ENCODE measurements at places on chromosomes 1 and 21.

DNA sequence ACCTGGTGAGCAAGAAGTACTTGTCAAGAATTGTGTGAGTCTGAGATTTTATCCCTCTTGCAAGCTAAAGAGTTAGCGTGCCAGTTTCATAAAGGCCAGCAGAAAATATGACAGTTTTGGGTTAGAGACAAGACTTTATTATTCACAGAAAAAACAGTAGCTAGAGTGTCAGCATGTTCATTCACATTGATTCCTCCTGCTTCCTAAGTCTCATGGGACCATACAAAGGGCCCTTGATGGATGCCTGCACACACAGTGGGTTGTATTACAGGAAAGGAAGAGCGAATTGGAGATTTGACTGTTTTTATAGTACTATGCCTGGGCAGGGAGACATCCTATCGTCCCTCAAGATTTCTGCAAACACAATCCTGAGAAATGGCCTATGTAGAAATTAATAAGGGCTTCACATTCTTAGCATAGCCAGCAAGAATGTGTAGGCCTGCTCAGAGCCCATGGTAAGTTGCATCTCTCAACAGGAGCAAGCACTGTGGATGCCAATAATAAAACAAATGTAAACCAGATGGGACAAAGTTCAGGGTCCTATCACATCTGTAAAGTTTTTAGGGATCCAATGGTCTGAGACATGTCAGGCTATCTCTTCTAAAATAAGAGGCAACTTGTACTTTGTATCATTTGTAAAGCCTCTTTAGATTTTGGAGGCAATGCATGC lies 4.0 kb upstream of the ASPM start:
- no peak for ATAC-seq

DNA sequence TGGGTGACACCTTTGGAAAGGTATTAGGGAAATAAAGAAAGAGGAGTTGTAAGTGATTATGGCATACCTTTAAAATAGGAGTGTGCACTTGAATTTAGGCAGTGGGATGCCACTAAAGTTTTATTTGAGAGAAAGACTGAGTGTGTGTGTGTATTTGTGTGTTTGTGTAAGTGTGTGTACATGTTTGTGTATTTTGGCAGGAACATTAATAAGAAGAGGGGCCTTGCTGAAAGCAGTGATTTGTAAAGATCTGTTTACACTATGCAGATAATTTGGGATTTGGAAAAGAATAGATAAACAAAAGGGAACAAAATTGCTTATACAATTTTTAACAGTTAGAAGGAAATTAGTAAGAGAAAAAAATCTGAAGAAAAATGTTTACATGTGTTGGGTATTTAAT lies 120.8 kb downstream of the GPR52 start:
- no peak for ATAC-seq

DNA sequence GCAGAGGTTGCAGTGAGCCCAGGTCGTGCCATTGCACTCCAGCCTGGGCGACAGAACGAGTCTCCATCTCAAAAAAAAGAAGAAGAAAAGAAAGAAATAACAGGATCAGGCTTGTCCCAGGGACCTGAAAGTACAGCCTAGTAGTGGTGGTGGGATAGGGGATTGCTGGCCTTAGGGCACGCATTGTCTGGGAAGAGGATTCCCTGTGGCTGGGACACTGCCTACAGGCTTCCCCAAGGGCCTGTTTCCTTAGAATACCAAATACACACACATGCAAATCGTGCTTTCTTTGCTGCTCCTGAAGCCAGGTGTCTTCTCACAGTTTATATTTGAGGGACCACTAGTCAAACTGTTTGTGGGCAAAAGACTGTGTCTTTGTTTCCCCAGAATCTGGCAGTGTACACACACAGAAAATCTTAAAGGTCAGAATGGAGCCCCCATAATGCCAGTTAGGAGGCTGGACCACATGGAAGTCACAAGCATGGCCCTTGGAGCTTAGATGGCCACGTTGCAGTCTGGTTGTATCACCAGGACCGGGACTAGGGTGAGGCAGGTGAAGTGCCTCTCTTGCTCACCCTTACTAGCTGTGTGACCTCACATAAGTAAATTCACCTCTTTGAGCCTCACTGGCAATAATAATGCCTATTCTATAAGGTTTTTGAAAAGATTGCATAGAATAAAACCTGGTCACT lies 12.7 kb upstream of the ASAP3 start:
- ATAC-seq: peak; percentile 7

GRCh38 chr1:29264773-29265389 lies 28.6 kb downstream of the PTPRU start:
- ATAC-seq: no peak

DNA sequence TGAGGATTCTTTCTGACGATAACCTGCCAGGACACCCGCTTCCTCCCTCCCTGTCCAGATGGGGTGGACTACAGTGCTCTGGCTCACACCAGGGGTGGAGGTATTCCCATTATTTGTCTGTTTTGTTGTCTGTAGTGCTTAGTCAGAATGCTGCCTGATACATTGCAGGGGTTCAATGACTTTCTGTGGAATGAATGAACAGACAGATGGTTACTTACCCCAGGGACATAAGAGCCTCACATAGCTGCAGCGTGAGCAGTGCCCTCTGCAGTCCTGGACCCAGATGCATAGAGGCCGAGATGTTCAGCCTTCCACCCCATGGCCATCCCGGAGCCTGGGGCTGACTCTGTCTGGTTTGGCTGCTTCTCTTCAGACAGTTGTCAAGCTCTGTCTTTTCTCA lies 13.0 kb upstream of the F3 start:
- no peak for ATAC-seq

GRCh38 chr1:101945884-101946283 lies 50.8 kb downstream of the OLFM3 start:
- ATAC-seq: no peak

DNA sequence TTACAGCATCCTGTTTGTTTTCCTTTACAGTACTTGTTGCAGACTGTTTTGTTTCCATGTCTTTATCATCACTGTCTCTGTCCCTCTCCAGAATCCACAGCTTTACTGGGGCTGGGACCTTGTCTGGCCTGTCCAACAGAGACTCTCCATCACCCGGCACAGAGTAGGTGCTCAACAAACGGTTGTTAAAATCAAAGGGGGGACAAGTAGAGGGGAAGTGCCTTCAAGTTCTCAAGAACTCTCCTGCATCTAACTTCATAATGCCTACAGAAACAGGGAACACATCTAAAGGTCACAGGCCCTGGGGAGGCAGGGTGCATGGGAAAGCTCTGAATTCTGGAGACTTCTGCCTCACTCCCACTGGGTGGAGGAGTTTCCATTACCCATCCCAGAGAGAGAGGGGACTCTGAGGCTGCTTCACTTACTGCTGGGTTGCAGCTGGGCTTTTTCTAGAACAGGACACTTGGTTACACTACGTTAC lies 2.3 kb upstream of the ECE1 start:
- ATAC-seq: no peak
